Pancreas (tissue), 10 donors: ENCODE measurements at places on chromosomes 4 and X. TPM values are rescaled to one million over a fixed set of nuclear protein-coding genes. Genes with fewer than 3 reads are reported as not detected.
A peak's percentile ranks its signal among the peaks of the same experiment; 100 is the strongest.

DNA sequence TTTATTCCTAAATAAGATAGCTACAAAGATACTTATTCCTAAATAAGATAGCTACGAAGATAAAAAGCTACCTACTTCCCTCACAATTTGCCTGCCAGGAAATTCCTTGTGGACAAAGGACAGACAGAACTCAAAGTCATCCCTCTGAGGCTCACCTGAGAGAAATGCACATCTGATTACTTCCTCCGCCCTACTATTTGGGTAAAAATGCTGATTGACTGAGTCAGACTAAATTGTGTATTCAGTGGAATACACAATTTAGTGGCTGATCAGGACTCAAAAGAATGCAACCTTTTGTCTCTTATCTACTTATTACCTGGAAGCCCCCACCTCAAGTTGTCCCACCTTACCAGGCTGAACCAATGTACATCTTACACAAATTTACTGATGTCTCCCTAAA is 10.3 kb upstream of the MAGEB16 start:
- no peak overlapping the region for H3K27ac ChIP-seq
- H3K27me3 ChIP-seq = no peaks in the 10 kb centered on the region
- no peak overlapping the region for H3K4me3 ChIP-seq
- no peaks in the 10 kb centered on the region for H3K4me1 ChIP-seq

Gene TCEAL9
- total RNA-seq = 10.3 TPM

GRCh38 chr4:42605264-42605663 is 51.6 kb downstream of the ATP8A1 start:
- H3K4me1 ChIP-seq = no peaks in the 10 kb centered on the region
- no peak for DNase-seq
- H3K36me3 ChIP-seq = no peaks in the 10 kb centered on the region
- H3K4me3 ChIP-seq = no peak overlapping the region

DNA sequence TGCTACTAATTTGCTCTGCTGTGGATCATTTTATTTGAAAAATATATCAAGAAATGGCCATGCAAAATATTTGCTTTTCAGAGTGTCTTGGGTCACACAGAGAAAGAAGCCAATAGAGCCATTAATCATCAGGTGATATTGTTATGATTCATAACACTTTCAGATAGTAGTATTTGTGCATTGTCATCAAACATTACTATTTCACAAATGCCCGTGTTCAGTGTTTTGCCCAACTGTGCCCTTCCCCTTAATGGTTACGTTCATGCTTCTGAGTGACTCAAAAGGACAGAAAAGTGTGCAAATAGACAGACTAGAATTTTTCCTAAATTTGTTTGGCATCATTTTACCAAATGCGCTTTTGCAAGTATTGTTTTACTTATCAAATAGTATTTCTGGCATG is 46.5 kb downstream of the PHOX2B start:
- H3K4me1 ChIP-seq = no peaks in the 10 kb centered on the region
- no peaks in the 10 kb centered on the region for H3K27me3 ChIP-seq
- no peak overlapping the region for H3K4me3 ChIP-seq
- no peak for DNase-seq

DNA sequence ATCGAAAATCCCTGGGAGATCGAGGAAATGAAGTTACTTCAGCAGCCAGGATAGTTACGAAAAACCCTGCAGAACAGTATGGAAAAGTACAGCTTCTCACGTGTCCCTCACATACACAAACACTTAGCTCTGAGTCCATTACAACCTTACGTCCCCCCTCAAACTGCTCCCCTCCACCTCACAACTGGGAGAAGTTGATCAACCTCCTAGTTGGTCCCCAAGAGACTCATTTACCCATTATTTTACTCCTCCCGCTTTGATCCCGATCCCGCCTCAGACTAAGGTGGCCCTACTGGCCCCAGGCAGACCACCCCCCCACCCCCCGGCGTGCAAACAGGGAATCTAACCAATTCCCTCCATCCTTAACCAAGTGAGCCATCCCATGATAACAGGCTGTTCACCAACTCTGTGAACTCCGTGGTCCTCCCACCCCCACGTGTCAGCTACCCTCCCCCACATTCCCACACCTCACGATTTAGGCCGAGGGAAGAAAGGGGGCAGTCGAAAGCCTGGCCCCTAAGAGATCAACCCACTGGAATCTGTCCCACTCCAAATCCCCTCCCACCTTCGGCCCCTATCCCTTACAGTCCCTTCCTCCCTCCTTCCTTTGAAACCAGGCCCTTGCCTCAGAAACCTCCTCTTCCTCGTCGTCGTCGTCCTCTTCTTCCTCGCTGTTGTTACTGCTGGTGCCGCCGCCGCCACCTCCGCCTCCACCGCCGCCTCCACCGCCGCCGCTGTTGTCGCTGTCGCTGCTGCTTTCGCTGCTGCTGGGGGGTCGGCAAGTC is 755 bp downstream of the ANKRD17 start:
- H3K27ac ChIP-seq = peak overlapping the region; percentile 94
- H3K27me3 ChIP-seq = no peaks in the 10 kb centered on the region
- DNase-seq = no peak
- H3K4me1 ChIP-seq = peaks cover 29% of the 10 kb centered on the region
- H3K4me3 ChIP-seq = peak overlapping the region; percentile 84

Gene MGARP
- not detected for total RNA-seq

DNA sequence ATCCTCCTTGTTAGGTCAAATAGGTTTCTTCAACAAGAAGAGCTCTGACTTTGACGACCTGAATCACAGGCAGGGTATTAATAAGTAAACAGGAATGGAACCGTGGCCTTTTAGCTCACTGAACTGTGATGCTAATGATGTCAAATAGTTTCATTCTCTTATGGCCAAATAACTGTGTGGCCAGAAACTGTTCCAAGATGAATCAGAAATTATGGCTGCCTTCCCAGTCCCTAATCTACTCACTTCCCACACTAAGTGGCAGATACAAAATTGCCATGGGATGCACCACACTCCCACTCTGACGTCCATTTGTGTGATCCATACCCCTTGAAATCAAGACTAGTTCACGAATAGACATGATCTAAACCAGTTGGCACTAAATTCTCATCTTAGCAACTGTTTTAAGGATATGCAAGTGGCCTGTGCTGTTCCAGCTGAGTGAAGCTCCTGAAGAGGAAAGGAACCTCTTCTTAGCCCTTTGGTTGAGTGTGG is 455.4 kb downstream of the IL15 start:
- no peaks in the 10 kb centered on the region for H3K36me3 ChIP-seq
- H3K27me3 ChIP-seq = no peaks in the 10 kb centered on the region
- H3K4me3 ChIP-seq = no peak overlapping the region
- no peak for DNase-seq
